ENCODE measurements at places on chromosomes 11 and 22.
A peak's percentile ranks its signal among the peaks of the same experiment; 100 is the strongest.

GRCh38 chr11:123185326-123185725 lies 9.7 kb downstream of the CLMP start:
- H3K27ac ChIP-seq, result no peak overlapping the region
- H3K27me3 ChIP-seq, result no peaks in the 10 kb centered on the region
- peaks cover 36% of the 10 kb centered on the region for H3K4me1 ChIP-seq
- no peak for DNase-seq

- H3K4me3 ChIP-seq, result no peak overlapping the region
- H3K27me3 ChIP-seq, result peaks cover 3% of the 10 kb centered on the region
- DNase-seq, result no peak
- H3K4me1 ChIP-seq, result peaks cover 3% of the 10 kb centered on the region
Measured at GRCh38 chr11:294780-295179, 4.5 kb downstream of the IFITM5 start.

GRCh38 chr11:66126808-66127555 lies 56.9 kb downstream of the PACS1 start:
- peak; percentile 89 for DNase-seq
- no peak overlapping the region for H3K4me3 ChIP-seq
- peak overlapping the region; percentile 69 for H3K27ac ChIP-seq
- H3K4me1 ChIP-seq, result peaks cover 21% of the 10 kb centered on the region
- no peaks in the 10 kb centered on the region for H3K27me3 ChIP-seq
- no peaks in the 10 kb centered on the region for H3K36me3 ChIP-seq

- no peak for DNase-seq
- H3K36me3 ChIP-seq, result no peaks in the 10 kb centered on the region
- no peak overlapping the region for H3K27ac ChIP-seq
- H3K4me3 ChIP-seq, result no peak overlapping the region
- H3K4me1 ChIP-seq, result no peaks in the 10 kb centered on the region
Measured at GRCh38 chr11:113579292-113579940, 104.2 kb upstream of the DRD2 start.

GRCh38 chr11:1825785-1826451 lies 8.9 kb upstream of the SYT8 start:
- no peaks in the 10 kb centered on the region for H3K36me3 ChIP-seq
- no peak overlapping the region for H3K27ac ChIP-seq
- H3K4me3 ChIP-seq, result no peak overlapping the region

GRCh38 chr11:129743112-129743815 lies 72.4 kb upstream of the TMEM45B start:
- no peaks in the 10 kb centered on the region for H3K27me3 ChIP-seq
- H3K4me1 ChIP-seq, result no peaks in the 10 kb centered on the region
- no peak overlapping the region for H3K27ac ChIP-seq
- no peak overlapping the region for H3K4me3 ChIP-seq

Measured in fibroblast of lung (primary cell).